ENCODE measurements at places on chromosomes 4 and X. TPM values are rescaled to one million over a fixed set of nuclear protein-coding genes. Genes with fewer than 3 reads are reported as not detected.

GRCh38 chrX:40383360-40383759 is 197.4 kb upstream of the ATP6AP2 start:
- no peaks in the 10 kb centered on the region for H3K36me3 ChIP-seq
- DNase-seq, result no peak
- H3K4me3 ChIP-seq, result no peak overlapping the region
- no peaks in the 10 kb centered on the region for H3K4me1 ChIP-seq

GRCh38 chrX:72304877-72305276 is 837 bp downstream of the CITED1 start:
- H3K27ac ChIP-seq, result no peak overlapping the region
- H3K4me1 ChIP-seq, result peaks cover 21% of the 10 kb centered on the region
- H3K36me3 ChIP-seq, result no peaks in the 10 kb centered on the region

DNA sequence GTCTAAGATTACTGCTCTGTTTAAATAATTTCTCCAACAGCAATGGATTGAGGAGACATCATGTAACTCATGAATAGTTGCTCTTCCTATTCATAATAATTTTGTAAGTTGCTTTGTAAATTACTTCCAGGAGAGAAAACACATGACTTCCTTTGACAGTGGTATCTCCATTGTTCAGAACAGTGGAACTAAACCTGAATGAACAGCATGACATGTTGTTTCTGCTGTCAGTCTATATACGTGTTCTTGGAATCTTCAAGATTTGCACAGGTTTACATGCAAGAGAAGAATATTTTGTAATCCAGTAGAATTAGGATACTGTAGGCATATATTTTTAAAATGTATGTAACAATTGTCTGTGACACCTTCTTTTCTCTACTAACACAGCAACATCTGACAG is 618.8 kb upstream of the GRID2 start:
- H3K4me3 ChIP-seq, result no peak overlapping the region
- H3K4me1 ChIP-seq, result no peaks in the 10 kb centered on the region
- no peak for DNase-seq
- no peaks in the 10 kb centered on the region for H3K36me3 ChIP-seq

- H3K27me3 ChIP-seq, result no peaks in the 10 kb centered on the region
- DNase-seq, result no peak
- no peaks in the 10 kb centered on the region for H3K4me1 ChIP-seq
- H3K36me3 ChIP-seq, result no peaks in the 10 kb centered on the region
- no peak overlapping the region for H3K27ac ChIP-seq
Observed at GRCh38 chr4:127211650-127212560, 420.9 kb upstream of the INTU start.

DNA sequence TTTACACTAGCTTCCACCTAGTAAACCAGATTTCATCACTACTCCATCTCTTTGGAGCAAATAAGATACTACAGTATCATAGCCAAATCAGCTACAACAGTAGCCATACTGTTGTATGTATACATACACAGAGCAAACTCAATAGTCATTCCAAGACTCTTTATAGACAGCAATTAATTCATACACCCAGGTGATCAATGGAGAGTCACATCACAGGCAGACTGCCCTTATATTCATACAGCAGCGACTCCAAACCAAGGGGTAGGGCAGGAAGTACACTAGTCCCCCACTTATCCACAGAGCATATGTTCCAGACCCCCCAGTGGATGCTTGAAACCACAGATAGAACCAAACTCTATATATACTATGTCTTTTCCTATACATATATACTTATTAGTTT is 76.6 kb downstream of the FBXW7 start:
- peak overlapping the region; percentile 86 for H3K27ac ChIP-seq
- H3K27me3 ChIP-seq, result no peaks in the 10 kb centered on the region
- peaks cover 3% of the 10 kb centered on the region for H3K36me3 ChIP-seq
- H3K4me1 ChIP-seq, result peaks cover 60% of the 10 kb centered on the region

- no peaks in the 10 kb centered on the region for H3K36me3 ChIP-seq
- no peaks in the 10 kb centered on the region for H3K27me3 ChIP-seq
- H3K4me1 ChIP-seq, result no peaks in the 10 kb centered on the region
- DNase-seq, result no peak
Observed at GRCh38 chr4:125517831-125518230, 203.1 kb downstream of the FAT4 start.

DNA sequence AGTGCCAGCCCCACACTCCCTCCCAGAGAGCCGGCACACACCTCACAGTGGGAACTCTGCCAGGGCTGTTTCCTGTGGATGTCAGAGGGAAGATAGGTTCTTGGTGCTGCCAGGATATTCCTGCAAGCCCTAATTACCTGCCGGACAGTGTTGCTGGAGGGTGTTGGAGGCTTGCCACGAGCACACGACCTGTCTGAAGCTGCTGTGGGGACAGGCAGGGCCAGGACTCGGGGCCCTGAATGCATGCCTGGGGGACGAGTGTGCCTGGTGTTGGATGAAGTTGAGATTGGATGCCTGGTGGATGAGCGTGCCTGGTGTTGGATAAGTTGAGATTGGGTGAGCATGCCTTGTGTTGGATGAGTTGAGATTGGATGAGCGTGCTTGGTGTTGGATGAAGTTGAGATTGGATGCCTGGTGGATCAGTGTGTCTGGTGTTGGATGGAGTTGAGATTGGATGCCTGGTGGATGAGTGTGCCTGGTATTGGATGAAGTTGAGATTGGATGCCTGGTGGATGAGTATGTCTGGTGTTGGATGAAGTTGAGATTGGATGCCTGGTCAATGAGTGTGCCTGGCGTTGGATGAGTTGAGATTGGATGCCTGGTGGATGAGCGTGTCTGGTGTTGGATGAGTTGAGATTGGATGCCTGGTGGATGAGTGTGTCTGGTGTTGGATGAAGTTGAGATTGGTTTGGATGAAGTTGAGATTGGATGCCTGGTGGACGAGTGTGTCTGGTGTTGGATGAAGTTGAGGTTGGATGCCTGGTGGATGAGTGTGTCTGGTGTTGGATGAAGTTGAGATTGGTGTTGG is 23.2 kb upstream of the UVSSA start:
- no peaks in the 10 kb centered on the region for H3K4me1 ChIP-seq
- H3K27me3 ChIP-seq, result no peaks in the 10 kb centered on the region
- no peak for DNase-seq

DNA sequence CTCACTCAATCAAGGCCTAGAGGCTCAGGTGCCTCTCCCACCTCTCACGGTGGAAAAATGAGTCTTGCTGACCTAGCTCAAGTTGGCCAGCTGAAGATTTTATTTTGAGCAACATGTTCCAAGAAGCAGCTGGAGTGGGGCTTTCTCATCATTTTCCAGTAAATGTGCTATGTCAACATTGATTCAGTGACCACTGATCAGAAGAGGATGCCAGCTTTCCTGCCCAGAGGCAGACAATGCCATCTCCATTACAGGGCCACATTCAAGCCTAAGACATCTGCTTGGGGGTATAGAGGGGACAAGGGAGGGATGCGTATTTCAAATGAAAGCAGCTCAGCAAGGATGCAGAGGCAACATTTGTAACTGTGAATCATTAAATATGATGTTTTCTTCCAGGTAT is 3.0 kb downstream of the MEPE start:
- H3K4me3 ChIP-seq, result no peak overlapping the region
- no peak for DNase-seq
- H3K27ac ChIP-seq, result no peak overlapping the region
- no peaks in the 10 kb centered on the region for H3K36me3 ChIP-seq
- peaks cover 17% of the 10 kb centered on the region for H3K27me3 ChIP-seq

DNA sequence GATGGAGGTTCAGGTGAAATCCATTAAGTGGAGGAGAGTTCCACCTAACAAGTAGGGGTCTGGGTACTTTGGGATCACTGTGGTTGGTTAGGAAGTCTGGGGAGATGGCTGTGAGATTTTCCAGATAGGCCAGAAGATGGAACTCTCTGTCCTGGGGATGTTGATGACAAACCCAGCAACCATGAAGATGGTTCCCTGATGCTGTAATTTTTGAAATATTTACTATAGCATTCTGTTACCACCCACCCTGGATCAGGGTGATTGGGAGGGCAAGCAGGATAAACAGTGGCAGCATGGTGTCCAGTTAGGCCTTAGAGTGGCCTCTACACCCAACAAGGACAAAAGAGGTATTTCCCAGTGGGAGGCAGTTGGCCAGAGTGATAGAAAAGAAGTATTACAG is 15.9 kb upstream of the NELFA start:
- H3K4me1 ChIP-seq, result no peaks in the 10 kb centered on the region
- H3K36me3 ChIP-seq, result no peaks in the 10 kb centered on the region
- no peak for DNase-seq
- H3K27ac ChIP-seq, result no peak overlapping the region
- H3K27me3 ChIP-seq, result peaks cover 64% of the 10 kb centered on the region

DNA sequence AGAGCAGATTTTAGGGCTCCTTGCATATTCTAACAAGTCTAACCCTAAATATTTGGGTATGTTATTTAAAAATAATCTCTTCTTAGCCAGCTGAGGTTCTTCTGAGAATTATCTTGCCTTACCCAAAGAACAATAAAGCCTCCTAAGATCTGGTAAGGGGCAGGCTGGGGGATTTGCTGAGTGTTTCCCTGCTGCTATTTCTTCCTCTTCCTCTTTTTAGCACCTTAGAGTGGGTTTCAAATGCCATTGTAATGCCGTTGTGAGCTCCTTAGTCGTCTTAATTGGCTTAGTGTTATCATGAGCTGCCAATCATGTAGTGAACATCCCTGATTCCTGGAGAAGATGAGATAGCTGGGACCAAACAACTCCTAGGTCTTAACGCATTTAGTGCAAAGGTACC is 15.4 kb downstream of the STOX2 start:
- no peak overlapping the region for H3K4me3 ChIP-seq
- no peaks in the 10 kb centered on the region for H3K27me3 ChIP-seq
- DNase-seq, result no peak
- no peaks in the 10 kb centered on the region for H3K4me1 ChIP-seq
- no peaks in the 10 kb centered on the region for H3K36me3 ChIP-seq
- H3K27ac ChIP-seq, result no peak overlapping the region

- no peaks in the 10 kb centered on the region for H3K27me3 ChIP-seq
- DNase-seq, result no peak
- no peak overlapping the region for H3K27ac ChIP-seq
Observed at GRCh38 chr4:41396214-41396613, 139.5 kb downstream of the UCHL1 start.

DNA sequence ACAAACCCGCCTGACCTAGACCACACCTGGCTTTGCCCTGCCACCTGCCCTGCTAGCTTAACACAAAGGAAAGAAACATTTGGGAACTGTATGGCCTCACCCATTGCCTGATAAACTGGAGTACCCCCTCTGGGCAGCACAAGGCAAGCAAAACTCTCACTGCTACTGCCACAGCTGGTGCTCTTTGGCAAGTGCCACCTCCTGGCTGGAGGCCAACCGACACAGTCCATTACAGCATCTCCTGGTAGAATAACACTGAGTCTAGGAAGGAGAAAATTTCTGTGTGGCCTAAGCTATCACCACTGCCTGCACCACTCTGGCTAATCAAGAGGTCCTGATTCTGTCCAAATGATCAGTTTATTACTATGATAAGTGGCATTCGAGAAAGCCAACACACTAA is 18.9 kb upstream of the SPANXN3 start:
- no peak overlapping the region for H3K27ac ChIP-seq
- no peak overlapping the region for H3K4me3 ChIP-seq
- no peaks in the 10 kb centered on the region for H3K4me1 ChIP-seq
- no peak for DNase-seq
- no peaks in the 10 kb centered on the region for H3K36me3 ChIP-seq
- no peaks in the 10 kb centered on the region for H3K27me3 ChIP-seq

- H3K27me3 ChIP-seq, result no peaks in the 10 kb centered on the region
- no peak overlapping the region for H3K4me3 ChIP-seq
- no peak overlapping the region for H3K27ac ChIP-seq
- no peaks in the 10 kb centered on the region for H3K36me3 ChIP-seq
Observed at GRCh38 chrX:110657073-110657472, 138.5 kb downstream of the CHRDL1 start.

Gene EVC2
- total RNA-seq, result 0.40 TPM

Gene CENPVL1
- not detected for total RNA-seq

Gene NOA1
- total RNA-seq, result 17.7 TPM

Gene GDPD2
- 0.19 TPM for total RNA-seq

Gene CNKSR2
- 7.1 TPM for total RNA-seq

Gene SERTM2
- total RNA-seq, result not detected

Gene FGB
- not detected for total RNA-seq

Gene PTPN13
- total RNA-seq, result 0.26 TPM

Gene REPS2
- total RNA-seq, result not detected

Gene ZNF827
- total RNA-seq, result 59.1 TPM

Gene CASP3
- total RNA-seq, result 84.8 TPM

Gene PLAC1
- total RNA-seq, result not detected

Data from activated CD4-positive, alpha-beta T cell treated with anti-CD3 and anti-CD28 coated beads, Interleukin-2, amount 10 ng/mL, durations not matched to agents 24 days and 14 days (primary cell).